ENCODE measurements at places on chromosomes 11 and 22.

GRCh38 chr22:39055658-39056057, 15.0 kb downstream of the APOBEC3F start:
- no peak for DNase-seq

DNA sequence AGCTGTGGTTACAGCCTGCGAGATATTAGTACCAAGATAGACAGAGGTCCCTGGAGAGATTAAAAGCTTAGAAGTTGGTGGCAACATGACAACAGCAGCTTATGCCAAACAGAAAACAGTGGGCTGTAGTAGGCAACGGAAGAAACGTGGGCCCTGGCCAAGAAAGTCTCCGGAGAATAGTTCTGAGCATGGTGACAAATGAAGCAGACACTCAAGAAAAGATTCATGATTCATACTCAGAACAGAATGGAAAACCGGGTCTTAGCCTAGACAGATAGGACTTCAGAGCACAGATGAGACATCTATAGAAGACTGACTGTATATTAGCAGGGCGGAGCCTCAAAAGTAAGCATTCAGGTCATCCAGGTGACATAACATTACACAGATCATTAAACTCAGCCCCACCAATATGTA, 727.4 kb downstream of the ETS1 start:
- DNase-seq: no peak

DNA sequence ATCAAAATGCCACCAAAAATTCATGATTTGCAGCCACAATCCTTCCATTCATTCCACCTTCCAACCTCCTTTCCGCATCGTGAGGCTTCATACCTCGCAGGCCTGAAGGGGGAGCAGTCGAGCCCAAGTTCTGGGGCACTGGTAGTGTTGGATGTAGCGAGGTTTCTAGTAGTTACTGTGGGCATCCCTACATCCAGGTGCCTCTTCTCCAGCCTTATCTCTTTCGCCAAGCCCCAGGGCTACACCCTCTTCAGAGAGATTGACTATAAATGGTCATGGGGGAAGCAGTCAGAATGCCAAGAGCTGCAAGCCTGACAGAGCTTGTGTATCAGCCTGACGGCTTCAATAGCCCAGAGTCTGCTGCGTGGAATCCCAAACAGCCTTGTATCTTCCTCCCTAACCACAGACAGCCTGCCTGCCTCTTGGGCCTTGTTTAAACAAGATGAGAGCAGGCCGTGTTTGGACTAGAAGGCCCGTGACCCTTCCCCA, 28.9 kb downstream of the CLMP start:
- DNase-seq: no peak

DNA sequence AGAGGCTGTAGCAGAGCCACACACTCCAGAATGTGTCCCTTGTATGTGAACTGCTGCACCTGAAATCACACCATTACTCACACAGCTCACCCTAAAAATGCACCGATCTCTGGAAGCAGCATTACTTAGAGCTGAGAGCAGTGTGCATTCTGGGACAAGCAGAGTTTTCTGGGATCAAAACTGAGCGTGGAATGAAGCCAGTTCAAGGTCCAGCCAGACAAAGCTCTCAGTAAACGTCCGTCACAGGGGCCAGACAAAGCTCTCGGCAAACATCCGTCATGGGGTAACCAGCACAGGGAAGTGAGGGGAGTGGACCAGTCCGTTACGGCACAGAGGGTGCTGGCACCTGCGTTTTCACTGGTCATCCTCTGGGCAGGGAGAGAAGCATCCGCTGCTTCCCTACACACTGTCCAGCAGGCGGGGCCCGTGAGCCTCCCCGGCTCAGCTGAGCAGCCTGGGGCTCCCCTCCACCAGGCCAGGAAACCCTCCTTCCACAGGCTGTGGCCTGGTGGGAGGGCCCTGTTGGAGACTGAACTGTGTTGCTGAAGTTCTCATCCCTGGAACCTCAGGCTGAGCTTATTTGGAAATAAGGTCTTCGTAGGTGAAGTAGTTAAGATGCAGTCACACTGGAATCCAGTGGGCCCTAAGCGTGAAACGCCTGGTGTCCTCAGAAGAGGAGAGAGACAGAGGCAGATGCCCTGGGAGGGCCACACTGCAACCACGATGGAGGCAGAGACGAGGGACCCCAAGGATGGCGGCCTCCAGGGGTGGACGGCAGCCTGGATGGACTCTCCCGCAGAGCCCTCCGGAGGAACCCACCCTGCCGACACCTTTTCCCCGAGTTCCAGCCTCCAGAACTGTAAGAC, 883.9 kb downstream of the BRD1 start:
- DNase-seq: no peak

DNA sequence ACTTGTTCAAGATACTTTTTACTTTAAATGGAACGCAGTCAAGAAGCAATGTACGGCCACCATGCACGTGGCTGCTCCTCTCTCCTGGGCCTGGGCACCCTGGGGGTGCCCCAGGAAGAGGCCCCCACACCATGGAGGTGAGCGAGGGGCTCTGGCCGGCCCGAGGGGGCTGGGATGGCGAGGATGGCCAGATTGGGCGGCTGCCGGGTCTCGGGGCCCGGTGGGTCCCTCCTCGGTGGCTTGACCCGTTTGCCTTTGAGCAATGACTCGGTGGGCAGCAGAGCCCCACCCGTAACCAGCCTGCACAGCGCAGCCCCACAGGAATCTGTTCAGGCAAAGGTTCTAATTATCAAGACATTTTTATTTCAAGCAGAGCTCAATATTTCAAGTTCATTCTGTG, 167.4 kb downstream of the BRD1 start:
- no peak for DNase-seq

- no peak for DNase-seq
Observed at GRCh38 chr11:14826600-14826999, 65.4 kb downstream of the CYP2R1 start.

All from CD4-positive, alpha-beta T cell treated with Interleukin-1 beta for 1 hour (primary cell).